ENCODE measurements at places on chromosomes 12 and 14.

DNA sequence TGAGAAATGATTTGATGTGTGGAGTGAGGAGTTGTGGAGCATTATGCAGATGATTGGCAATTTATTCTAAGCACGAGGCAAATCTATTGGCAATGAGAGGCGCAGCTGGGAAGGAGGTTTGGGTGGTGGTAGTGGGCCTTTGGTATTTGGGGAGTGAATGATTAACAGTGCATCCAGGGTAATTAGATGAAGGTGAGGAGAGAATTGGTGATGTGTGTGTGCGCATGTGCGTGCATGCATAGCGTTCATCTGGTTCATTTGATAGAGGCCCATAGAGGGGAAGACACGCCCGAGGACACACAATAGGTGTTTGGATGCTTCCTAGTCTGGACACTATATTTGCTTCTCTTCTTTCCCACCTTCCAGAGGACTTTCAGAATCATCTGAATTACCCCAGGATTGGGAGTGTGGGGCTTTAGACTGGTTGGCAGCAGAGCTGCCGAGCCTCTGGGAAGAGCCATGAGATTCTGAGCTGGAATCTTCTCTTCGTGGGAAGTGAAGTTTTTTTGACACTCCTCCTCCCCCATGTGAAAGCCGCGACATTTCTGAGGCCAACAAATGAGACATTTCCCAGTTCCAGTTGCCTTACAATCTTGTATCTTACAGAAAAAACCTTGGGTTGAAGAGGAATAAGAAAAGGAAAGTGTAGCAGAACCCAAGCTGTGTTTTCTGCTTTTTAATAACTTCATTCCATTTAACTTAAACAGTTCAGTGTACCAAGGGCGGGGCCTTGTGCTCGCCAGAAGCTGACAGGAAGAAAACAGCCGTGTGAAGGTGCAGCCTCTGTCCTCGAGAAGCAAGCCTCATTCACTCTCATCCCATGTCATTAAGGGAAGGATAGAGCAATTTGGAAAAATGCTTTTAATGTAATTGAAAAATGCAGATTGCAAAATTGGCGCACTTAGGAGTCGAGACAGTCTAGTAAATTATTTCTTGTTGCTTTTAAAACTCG lies 65.2 kb downstream of the SLC25A47 start:
- no peak for DNase-seq

- DNase-seq: peak; percentile 56
Measured at GRCh38 chr12:51591016-51591901, at the start of gene SCN8A. TSS of gene SCN8A (plus strand) at chr12:51591233. CDS start at chr12:51662818, 71,585 bp downstream.

GRCh38 chr12:67681941-67682620 lies 33.5 kb downstream of the DYRK2 start:
- no peak for DNase-seq

DNA sequence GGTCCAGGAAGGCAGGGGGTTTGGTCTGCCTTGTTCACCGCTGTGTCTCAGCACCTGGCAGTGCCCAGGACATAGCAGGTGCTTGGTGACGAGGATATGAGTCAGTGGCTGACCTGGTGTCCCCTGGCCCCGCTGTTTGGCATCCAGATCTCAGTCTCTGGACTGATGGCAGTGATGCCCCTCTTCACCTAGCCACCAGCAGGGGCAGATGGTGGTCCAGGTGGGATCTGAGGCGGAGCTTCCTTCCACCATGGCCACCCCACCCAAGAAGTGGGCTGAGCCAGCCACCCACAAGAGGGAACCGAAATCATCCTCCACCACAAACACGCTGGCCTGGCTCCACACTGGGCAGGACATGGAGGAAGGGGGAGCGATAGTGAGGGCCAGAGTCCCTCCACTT lies 16.1 kb upstream of the SH2B3 start:
- DNase-seq: no peak

DNA sequence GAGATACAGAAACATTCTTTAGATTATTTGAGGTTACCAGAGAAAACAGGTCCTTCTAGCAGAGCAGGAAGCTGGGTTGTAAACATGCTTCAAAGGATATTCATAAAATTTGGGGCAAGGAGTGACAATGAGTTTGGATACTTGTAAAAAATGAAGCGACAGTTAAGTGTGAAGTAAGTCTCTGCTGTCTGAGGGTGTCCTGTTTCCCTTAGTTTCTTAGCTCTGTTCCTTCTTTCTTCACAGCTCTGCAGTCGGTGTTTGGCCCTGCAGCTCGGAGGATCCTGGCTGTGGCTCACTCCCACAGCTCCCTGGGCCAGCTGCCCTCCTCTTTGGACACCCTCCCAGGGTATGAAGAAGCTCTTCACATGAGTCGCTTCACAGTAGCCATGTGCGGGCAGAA lies 10.8 kb downstream of the TMEM52B start:
- peak; percentile 12 for DNase-seq

GRCh38 chr12:4270016-4270830 lies 3.3 kb upstream of the CCND2 start:
- no peak for DNase-seq

DNA sequence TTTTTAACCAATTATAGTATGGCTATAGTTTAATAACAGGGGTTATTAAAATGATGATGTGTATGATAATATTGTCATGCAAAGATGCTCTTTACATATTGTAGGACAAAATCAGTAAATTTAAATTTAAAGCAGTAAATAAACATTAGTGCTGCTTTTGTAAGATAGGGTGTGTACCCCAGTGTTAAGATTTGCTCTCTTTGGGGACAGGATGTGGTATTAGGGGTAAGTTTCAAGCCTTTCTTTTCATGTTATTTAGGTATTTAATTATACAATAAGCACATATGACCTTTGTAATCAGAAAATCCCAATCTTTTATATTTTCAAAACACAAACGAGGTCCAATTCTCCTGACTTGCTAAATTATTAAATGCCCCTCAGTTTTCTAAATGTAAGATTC lies 39.7 kb upstream of the RPH3A start:
- DNase-seq: no peak

DNA sequence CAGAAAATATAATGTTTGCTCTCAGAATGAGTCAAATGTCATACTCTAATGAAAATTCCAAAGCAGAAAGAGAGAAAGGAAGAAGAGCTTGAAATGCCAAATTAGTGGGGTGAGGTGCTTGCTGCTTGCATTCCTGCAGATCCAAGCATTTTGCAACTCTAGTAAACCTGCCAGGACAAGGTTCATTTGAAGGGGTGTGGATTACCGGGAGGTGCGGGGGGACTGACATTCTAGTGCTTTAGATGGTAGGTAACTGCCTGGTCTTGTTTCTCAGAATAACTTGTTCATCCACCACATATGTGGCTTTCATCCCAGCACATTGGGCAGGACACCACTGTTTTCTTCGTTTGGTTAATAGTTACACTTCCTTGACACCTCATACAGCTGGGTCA lies 144.4 kb downstream of the AKAP6 start:
- no peak for DNase-seq

- DNase-seq: no peak
Measured at GRCh38 chr14:90303473-90303872, 28.3 kb downstream of the NRDE2 start.

GRCh38 chr12:89334548-89335169 lies 17.6 kb downstream of the DUSP6 start:
- DNase-seq: no peak

Data from cerebellar cortex (tissue), 1 donor.